ENCODE measurements at places on chromosomes 13 and 19. TPM values are rescaled to one million over a fixed set of nuclear protein-coding genes. Genes with fewer than 3 reads are reported as not detected.
A peak's percentile ranks its signal among the peaks of the same experiment; 100 is the strongest.

- no peak for DNase-seq
Measured at GRCh38 chr13:109465148-109465547, 321.2 kb downstream of the IRS2 start.

GRCh38 chr19:39942366-39942730 is 7.9 kb upstream of the FCGBP start:
- no peak for DNase-seq

GRCh38 chr13:109200556-109200955 is 571.1 kb downstream of the MYO16 start:
- no peak for DNase-seq

GRCh38 chr19:14611051-14611450 is 28.2 kb downstream of the CLEC17A start:
- DNase-seq, result peak; percentile 2

GEMIN7 gene
- 3.1 TPM for total RNA-seq

DNA sequence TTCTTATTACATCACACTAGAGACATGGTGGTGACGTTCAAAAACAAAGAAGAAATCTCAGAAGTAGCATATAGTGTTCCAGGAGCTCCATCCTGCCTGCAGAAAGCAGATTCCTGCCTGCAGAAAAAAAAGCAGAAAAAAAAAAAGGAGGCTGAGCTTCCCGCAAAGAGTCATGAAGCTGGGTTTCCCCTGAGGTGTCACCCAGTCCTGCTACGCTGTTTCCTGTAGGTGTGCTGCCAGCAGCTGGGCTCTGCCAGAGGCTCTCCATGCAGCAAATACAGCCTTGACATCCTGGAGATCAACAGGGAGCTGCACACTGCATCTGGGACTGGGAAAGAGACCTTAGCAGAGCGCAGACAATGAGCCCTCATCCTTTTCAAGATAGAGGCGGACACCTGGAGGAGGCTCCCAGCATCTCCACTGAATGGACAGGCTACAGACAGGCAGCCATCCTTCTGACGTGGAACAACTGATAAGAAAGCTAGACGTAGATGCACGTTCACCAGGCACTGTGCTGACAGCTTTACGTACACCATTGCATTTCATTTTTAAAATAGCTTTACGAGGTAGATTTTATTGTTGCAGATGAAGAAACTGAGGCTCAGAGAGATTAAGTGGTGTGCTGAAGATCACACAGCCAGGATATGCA is 350.9 kb downstream of the FOXO1 start:
- DNase-seq, result no peak

- peak; percentile 79 for DNase-seq
Measured at GRCh38 chr19:31177246-31177645, 172.0 kb downstream of the TSHZ3 start.

PBX4 gene
- total RNA-seq, result 10.8 TPM
